Naive thymus-derived CD4-positive, alpha-beta T cell (primary cell): ENCODE measurements at places on chromosomes 6 and 20.

- no peak for DNase-seq
Observed at GRCh38 chr6:79954849-79955248, 7.5 kb upstream of the ELOVL4 start.

GRCh38 chr6:37540390-37540789 is 40.7 kb upstream of the CCDC167 start:
- DNase-seq: no peak

GRCh38 chr20:58213716-58214115 is 14.7 kb downstream of the ANKRD60 start:
- no peak for DNase-seq

DNA sequence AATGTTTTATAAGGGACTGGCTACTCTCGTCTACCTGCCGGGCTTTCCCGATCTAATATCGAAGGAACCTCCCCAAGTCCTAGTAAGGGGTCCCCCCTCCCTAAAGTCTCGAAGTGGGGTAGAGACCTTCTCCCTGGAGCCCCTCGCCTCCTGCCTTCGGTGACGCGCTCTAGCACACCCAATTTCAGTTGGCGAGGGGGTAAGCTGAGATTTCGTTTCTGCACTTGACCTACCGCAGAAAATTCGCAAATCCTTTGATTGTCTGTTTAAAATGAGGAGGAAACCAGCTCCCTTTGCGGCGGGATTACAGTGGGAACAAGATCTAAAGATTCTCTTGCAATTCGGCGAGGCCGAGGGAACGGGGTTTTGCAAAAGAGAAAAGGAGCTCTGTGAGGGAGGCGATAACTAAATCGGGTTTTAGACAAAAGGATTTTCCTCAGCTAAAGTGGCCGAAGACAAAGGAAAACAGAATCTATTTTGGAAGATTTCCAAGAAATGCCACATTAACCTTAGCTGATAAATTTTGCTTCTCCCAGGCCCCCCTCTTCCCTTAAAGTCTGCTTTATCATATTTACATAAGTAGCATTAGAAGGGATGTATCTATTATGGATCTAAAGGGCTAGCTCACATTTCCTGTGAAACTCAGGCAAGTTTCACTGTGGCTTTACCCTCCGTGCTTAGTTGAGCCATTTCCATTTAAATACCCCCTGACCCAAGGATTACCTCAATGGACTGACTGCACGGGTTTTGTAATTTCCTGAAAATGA is 8.4 kb downstream of the SIM1 start:
- DNase-seq: no peak

GRCh38 chr6:138307816-138308730 is 69.6 kb upstream of the SMIM28 start:
- no peak for DNase-seq

DNA sequence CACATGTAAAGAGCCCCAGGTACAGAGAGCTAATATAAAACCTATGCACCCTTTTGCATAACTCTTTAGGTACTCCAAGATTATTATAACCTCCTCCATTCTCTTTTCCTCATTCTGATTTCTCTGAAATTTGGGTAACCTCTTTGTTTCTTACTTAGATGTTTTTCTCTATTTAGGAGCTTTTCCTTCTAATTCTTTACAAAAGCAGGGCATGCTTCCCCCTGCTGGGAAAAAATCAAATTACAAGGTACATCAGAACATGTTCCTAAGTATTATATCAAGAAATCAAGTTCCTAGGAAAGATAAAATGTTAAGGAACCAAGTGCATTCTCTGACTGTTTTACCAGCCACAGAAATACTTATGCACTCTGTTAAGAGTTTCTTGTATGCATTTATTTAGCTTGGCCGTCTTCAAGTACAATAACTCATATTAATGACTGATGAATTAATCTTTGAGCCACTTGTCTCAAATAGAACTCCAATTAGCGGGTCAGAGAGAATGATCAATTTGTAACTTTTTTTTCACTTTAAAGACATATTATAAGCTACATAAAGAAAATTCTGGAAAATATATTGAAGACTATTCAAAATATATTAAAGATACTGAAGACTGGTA is 2.1 kb downstream of the KHDRBS2 start:
- no peak for DNase-seq
